Psoas muscle (tissue), 8 donors: ENCODE measurements at places on chromosomes 5 and 9. TPM values are rescaled to one million over a fixed set of nuclear protein-coding genes. Genes with fewer than 3 reads are reported as not detected.

Gene F2RL1
- polyA plus RNA-seq = 0.06 TPM

Gene SV2C
- not detected for polyA plus RNA-seq

Gene SLC22A4
- polyA plus RNA-seq = 1.1 TPM

Gene IFNK
- not detected for polyA plus RNA-seq

- DNase-seq = no peak
These were observed 14.1 kb downstream of the HSPB3 start for GRCh38 chr5:54469622-54470021.

DNA sequence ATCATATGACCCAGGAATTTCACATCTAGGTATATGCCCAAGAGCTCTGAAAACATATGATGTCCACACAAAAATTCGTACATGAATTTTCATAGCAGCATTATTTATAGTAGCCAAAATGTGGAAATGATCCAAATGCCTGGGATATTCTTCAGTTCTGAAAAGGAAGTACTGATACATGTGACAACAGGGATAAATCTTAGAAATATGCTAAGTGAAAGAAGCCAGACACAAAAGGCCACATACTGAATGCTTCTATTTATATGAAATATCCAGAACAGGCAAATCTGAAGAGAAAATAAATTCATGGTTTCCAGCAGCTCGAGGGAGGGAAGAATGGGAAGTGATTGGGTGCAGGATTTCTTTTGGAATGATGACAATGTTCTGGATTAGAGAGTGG lies 16.8 kb upstream of the ZBTB43 start:
- no peak for DNase-seq

DNA sequence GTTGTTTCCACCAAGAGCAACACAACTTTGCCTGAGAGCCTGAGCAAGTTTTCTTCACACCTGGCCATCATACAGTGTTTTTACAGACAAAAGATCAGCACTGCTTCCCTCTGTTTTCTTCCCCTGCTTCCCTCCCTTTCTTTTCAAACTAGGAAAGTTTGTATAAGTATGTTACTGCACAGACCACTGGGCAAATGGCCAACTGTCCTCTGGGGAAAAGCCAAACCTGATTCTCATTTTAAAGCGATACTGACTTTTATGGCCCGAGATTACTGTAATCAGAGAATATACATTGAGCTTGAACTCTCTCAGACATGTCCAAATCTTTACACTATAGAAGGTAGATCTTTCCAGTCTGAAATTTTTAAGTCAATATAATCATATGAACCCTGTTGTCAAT lies 415.0 kb downstream of the NFIB start:
- no peak for DNase-seq

DNA sequence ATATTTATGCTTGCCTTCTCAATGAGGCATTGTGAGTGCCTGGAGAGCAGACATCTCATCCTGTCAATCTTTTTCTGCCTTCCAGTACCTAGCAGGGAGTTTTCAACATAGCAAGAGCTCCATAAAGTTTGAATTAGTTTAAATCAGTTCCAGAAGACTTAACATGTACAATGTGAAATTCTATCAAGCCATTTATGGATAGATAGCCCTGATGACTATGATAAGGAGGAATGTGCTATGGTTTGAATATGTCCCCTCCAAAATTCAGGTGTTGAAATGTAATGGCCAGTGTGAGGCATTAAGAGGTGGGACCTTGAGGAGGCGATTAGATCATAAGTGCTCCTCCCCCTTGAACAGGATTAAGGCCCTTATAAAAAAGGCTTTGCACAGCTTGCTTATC lies 306.9 kb upstream of the SMARCA2 start:
- no peak for DNase-seq

DNA sequence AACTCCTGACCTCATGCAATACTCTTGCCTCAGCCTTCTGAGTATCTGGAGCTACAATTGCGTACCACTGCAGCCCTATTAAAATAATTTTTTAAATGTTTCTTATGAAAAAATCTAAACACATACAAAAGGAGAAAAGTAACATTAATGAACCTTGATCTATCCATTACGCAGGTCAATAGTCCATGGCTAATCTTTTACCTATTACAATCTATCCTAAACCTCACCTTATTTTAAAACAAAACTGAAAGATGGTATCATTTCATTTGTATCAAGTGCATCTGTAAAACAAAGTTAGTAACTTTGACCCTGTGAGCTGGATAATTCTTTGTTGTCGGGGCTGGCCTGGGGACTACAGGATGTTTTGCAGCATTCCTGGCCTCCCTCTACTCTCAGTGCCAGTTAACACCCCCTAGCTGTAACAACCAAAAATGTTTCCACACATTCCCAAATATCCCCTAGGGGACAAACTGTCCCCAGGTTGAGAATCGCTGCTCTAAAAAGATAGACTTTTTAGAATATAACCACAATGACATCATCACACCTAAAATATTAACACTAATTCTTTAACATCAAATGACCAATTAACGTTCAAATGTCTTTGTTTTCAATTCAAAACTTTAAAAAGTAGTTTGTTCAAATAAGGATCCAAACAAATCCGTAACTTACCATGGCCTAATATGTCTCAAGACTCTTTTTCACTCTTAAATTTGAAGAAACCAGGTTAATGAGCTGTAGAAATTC lies 54.8 kb downstream of the RNF38 start:
- no peak for DNase-seq

DNA sequence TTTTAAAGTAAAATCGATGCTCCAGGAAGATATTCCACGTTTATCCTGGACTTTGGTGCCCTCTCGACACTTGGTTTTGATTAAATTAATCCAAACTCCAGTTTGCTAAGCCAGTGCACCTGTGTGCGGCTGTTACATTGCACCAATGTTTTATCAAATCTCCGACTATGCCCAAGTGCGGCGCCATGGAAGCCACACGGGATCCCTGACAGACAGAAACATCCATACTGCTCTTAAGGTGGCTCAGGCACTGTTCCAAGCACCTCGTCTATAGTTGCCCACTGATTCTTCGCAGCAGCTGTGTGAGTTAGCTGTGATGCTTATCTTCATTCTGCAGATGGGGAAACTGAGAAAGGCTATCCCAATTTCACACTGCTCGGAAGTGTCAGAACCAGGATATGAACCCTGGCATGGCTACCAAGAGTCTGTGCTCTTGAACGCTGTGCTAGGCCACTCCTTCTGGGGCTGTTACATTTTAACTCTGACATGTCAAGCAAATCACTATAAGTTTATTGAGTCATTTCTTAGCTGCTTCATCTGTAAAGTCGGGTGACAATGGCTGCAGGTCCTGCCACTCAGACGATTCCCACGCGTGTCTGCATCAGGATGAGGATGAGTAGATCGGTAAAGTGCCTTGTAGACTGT lies 113.0 kb downstream of the ADAMTS2 start:
- DNase-seq = no peak

- DNase-seq = no peak
These were observed 61.6 kb downstream of the COL27A1 start for GRCh38 chr9:114216976-114217375.
